ENCODE measurements at places on chromosomes 4 and X.

- DNase-seq: no peak
These were observed 16.0 kb downstream of the LRBA start for GRCh38 chr4:150999086-150999485.

GRCh38 chrX:35800474-35800873 is 2.3 kb downstream of the MAGEB16 start:
- no peak for DNase-seq

DNA sequence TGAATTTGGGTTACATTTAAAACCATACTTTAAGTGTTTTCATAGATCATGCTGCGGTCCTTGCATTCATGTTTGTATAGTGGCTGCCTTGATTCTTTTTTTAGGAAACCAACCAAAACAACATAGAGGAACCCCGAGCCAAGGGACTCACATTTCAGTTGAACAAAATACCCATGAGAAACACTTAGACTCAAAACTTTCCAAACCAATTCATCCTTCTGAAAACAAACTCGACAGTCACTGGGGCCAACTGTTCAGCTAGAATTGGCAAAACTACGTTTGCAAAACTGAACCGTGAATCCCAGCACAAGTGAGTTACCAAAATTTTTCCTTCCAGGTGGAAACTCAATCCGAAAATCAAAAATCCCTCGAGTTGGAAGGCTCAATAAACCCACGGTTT is 1.4 kb downstream of the ADGRA3 start:
- DNase-seq: no peak

DNA sequence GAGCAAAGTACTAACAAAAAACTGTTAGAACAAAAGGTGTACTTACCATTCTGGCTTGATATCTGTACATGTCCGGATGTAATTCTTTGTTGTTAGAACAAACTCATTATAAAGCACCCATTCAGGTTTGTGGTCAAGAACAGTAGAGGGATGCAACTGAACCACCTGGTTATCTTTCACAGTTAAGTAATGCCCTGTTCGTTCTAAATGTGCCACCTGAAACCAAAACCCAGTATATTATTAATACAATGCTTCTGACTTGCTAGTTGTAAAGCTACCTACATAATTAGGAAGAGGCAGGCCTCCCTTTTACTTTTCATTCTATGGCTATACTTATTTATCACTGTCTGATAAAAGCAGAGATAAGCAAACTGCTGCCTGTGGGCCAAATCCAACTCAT is 54.8 kb downstream of the DHX15 start:
- no peak for DNase-seq

- DNase-seq: no peak
These were observed 7.2 kb downstream of the SAT1 start for GRCh38 chrX:23790155-23790497.

GRCh38 chr4:184807256-184807655 is 18.5 kb downstream of the ACSL1 start:
- no peak for DNase-seq

Data from stimulated activated CD4-positive, alpha-beta T cell treated with anti-CD3 and anti-CD28 coated beads, Interleukin-1b, Interleukin-23, amount 100 ng/mL, for 24 hours (primary cell).